ENCODE measurements at places on chromosomes 4 and X.

DNA sequence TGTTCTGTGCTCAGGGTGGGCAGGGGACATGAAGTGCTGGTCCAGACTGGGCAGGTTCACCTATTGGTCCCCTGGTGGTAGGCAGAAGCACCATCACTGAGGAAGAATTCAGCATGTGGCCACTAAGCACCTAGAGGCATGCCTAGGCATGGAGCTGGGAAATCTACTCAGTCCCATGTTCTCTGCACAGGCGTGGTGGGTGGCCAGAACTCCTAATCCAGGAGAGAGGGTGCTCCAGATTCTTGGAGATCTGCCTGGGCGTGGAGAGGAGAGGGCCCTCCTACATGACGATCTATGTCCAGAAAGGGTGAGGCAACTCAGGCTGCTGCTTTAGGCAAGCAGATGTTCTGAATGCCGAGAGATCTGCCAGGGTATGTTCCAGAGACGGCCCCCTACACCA, 44.6 kb upstream of the MAGEC2 start:
- DNase-seq = no peak

DNA sequence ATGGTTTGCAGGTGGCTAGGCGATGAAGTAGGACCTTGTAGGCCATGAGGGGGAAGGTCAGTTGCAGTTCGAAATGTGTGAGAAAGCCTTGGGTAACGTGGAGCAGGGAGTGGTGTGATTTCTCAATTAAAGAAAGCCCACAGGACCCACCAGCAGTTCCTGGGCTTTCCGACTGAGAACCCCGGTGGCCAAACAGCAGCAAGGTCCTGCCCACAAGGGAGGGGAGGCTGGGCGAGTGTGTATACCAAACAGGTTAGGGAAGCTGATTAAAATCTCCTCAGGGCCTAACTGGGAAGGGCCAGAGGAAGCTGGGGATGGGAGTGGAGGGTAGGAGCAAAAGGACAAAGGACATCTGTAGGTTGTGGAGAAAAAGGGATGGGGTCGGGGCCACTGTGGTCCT, 2.4 kb downstream of the ATP6AP1 start:
- DNase-seq = no peak

GRCh38 chrX:65608026-65608425, 59.4 kb upstream of the MSN start:
- no peak for DNase-seq

- DNase-seq = no peak
Observed at GRCh38 chrX:31039327-31039711, 32.5 kb downstream of the FTHL17 start.

GRCh38 chr4:145436796-145437195, 44.9 kb upstream of the SMAD1 start:
- DNase-seq = no peak

- DNase-seq = no peak
Observed at GRCh38 chr4:63578383-63578782, 830.9 kb downstream of the TECRL start.

DNA sequence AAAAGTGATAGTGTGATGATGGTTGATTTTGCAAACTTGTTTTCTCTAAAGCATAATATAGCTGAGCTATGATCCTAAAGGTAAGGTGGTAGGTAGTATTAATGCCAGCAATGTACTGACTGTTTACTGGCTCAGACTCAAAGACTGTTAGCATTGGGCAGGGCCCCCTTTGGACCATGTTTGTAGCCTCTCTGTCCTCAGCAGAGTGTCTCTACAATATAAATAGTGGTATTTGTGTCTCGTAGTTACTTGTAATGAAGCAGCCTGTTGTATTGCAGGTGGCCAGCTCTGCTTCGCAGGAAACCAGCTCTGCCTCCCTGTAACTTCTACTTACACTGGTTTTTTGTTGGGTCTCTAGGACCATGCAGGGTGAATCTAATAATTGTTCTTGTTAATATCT, 70.5 kb downstream of the ARHGAP10 start:
- DNase-seq = no peak

- DNase-seq = no peak
Observed at GRCh38 chrX:40550066-40550465, 30.7 kb upstream of the ATP6AP2 start.

GRCh38 chr4:119307606-119308005, 14.3 kb downstream of the FABP2 start:
- DNase-seq = no peak

GRCh38 chr4:98539299-98539698, 119.1 kb downstream of the TSPAN5 start:
- no peak for DNase-seq

- no peak for DNase-seq
Observed at GRCh38 chr4:134019657-134020056, 181.9 kb downstream of the PABPC4L start.

DNA sequence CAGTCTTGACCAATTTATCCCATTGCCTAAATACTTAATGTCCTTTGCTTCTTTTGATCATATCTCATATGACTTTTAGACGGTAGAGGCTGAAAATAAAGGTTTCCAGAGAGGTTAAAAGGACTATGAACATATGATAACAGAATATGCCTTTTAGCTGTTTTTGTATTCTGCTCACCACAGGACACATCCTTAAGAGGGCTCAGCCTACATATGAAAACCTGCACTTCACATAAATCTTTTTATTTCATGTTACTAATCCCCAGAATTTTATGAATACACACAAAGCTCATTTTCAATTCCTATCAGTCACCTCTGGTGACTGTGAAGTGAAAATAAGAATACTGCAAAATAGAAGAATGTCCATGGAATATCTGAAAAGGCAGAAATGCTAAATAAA, 92.0 kb downstream of the GPM6A start:
- DNase-seq = no peak
